ENCODE measurements at places on chromosomes 2 and 18.

- DNase-seq: no peak
Measured at GRCh38 chr2:120833127-120833675, 97.5 kb downstream of the GLI2 start.

DNA sequence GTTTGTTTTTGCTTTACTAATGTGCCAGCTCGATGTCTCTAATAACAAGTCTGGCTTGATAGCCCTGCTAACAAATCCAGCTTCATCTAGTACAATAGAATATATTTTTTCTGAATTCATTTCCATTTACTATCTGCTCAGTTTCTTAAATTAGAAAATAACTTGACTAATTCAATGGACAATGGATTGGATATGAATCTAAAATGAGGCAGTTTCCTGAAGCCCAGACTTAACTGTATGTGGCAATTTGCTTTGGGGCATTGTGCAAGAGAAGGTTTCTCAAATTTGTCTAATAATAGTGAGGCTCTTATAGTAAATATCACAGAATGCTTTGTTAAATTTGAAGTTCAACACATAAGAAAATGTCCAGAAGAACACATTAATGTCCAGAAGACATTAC is 25.8 kb downstream of the CALCRL start:
- no peak for DNase-seq

GRCh38 chr2:64135421-64135820 is 8.8 kb downstream of the PELI1 start:
- DNase-seq: no peak

DNA sequence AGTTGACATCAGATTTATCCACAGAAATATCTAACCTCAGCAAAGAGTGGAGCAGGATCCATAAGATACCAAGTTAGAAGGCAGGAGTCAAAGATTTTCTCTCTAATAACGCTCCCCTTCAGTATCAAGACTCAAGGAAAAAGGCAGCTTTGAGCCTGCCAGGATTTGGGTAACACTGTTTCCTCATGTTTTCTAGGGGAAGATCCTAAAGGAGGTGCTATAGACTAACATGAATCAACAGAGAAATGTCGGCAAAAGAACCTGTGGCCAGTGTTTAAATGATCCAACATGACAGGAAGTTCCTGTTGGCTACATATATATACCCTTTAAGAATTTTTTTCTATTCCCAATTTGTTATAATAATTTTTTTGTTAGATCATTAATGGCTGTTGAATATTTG is 402.3 kb downstream of the TGIF1 start:
- DNase-seq: no peak

GRCh38 chr2:226721541-226721940 is 78.1 kb downstream of the IRS1 start:
- no peak for DNase-seq

GRCh38 chr2:208375491-208376068 is 31.0 kb upstream of the PTH2R start:
- DNase-seq: no peak

- no peak for DNase-seq
Measured at GRCh38 chr2:105412584-105412983, 13.7 kb upstream of the FHL2 start.

GRCh38 chr18:24267878-24268277 is 129.0 kb downstream of the CABYR start:
- no peak for DNase-seq

DNA sequence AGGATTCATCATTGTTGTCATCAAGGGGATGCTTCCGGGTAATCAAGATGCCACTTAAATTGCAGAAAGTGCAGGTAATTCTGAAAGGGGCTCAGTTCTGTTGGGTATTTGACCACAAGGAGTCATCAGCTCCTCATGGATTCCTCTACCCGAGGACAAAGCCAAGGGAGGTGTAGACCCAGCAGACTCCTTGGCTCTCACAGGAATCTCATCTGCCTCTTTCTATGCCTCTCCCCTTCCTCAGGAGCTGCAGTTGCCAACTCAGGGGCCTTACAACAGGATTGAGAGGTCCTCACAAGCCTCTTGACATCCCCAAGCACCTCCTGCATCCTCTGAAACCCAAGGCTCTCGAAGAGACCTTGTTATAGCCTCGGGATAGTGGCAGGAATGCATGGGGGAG is 44.0 kb downstream of the ITGB6 start:
- no peak for DNase-seq

DNA sequence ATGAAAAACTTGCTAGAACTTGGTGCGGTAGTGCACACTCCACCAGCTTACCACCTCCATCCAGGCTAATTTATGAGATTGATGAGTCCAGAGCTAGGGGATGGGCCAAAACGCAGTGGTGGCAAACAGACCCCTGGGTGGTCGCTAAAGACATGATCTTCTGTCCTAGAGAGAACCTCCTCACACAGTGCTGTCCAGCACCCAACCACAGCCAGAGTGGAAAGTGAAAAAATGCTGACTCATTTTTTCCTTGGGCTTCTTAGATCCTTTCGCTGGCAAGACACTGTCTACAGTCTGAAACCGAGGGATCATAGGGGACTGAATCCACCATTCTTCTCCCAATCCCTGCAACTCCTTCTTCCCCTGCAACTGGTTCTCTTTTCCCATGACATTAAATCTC is 4.1 kb downstream of the ANTXR1 start:
- DNase-seq: no peak

DNA sequence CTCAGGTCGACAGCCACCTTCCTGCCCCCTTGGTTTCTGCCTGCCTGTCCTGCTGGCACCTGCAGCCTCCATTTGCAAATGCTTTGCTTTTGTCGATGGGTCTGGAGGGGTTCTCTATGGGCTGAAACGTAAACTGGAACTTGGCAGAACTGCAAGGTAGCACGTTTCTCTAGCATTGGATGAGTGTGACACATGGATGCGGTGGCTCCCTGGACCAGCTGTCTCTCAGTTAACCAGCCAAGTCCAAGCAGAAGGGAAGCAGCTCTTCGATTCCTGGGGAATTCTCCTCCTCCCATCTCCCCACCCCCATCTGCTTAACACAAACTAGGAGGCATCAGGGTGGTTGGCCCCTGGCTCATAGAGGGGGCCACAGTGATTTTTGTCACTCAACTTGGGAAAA is 57.3 kb downstream of the ITGB1BP1 start:
- no peak for DNase-seq

- no peak for DNase-seq
Measured at GRCh38 chr2:133705287-133705686, 137.0 kb upstream of the NCKAP5 start.

- DNase-seq: no peak
Measured at GRCh38 chr2:170517538-170517937, 197.6 kb upstream of the SP5 start.

DNA sequence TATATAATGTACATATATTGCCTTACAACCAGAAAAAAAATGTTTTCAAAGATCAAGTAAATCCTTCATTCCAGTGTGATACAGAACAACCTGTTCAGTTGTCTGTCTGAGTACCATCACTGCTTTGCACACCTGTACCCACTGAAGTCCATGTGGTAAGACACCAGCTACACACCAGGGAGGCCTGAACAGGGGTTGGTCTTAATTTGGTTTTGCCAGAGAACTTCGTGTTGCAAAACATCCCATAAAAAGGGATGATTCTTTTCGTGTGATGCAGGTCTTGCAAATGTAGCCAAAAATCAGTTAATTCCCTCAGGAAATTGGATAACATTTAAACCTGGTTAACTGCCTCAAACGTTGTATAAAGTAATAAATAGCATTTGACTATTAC is 73.7 kb upstream of the SLC1A4 start:
- no peak for DNase-seq
